Activated CD8-positive, alpha-beta memory T cell treated with anti-CD3 and anti-CD28 coated beads for 48 hours (primary cell): ENCODE measurements at places on chromosomes 4 and X.

GRCh38 chr4:89509708-89510281 is 202.2 kb upstream of the GPRIN3 start:
- no peak for DNase-seq

DNA sequence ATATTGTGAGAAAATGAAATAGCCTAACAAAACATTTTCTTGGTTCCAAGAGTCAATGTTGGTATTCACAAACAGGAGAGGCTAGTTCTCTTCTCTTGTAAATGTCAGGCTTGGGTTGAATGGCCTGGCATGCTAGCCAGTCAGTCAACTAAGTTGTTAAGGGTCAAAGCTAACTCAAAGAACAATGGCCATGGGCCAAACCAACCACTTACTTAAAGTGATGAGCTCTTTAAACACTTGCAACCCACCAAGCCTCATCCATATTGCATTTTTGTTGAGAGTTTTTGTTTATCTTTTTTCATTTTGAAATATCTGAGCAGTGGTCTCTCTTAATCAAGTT is 394.5 kb downstream of the RAB28 start:
- DNase-seq: no peak

DNA sequence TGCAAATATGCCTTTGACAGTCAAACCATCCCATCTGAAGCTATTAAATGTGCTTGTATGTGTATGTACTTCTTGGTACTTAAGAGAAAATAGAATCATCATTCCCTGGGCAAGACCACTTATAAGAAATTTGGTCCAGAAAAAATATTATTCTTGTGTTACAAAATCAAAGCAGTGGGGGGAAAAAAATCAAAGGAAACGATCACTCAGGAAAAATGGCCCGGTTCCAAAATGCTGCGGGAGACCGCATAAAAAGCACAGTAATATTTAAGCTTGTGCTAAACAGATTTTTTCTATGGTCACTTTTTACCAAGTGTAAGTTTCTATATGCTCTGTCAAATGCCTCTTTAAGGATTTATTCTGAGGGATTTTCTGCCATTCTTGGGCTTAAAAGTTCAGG is 36.1 kb downstream of the RAI2 start:
- no peak for DNase-seq

GRCh38 chr4:52407545-52407944 is 251.6 kb downstream of the USP46 start:
- no peak for DNase-seq

DNA sequence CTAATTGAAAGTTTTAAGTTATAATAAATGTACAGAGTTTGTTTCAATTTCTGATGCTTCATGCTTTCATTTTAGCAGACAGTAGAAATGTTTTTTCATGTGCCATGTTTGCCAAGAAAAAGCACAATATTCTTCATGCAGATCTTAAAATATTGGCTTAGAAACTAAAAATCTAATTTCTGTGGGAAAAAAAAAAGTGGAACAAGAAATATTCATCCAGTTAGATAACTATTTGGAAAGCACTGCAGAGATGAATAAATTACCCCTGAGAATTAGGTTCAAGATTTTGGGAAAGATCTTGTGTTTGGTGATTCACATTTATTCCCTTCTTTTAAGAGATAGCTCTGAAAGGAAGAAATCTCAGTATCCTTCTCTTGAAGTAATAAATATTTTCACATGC is 912.5 kb downstream of the C4orf33 start:
- DNase-seq: no peak

DNA sequence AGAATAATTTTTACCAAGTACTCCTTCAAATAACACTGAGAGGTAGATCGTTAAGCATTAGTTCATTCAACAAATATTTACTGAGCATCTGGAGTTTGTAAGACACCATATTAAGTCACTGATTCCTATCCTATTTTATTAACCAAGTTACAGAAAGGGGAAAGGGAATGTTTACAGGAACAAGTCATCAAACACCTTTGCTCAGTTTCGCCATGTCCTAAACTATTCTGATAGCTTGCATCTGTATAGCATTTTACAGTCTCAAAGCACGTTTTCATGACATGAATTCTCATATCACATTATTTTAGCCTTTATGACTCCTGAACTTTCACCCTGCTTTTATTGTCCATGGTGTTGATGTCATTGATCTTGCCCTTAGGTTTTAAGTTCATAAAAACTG is 89.2 kb downstream of the AREG start:
- DNase-seq: no peak

DNA sequence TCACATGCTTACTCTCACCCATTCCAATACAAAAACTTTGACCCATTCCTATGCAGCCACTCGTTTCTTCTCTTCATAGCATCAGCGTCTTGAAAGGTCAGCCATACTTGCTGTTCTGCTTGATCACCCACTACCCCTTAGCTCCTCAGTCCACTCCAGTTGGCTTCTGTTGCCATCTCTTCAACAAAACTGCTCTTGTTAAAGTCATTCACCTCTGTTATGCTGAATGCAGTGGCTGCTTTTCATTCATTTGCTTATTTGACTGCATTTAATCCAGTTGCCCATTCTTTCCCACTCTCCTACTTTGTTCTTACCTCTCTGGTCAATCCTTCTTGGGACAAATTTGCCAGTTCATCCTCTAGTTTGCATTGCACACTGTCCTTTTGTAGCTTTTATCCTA is 24.9 kb downstream of the CEP135 start:
- DNase-seq: no peak

DNA sequence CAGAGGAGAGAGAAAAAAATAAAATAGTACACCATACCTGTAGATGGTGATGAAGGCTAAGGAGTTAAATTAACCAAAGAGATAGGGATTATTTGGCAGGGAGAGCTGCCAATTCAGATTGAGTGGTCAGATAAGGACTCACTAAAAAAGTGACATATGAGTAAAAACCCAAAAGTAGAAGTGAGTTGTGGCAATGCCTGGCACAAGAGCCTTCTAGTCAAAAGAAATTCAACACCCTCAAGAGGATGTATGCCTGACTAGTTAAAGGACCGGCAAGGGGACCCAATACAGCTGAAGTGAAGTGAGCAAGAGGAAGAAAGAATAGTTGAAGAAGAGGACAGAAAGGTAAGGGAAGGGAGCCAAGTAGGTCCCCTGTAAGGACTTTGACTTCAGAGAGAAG is 34.9 kb downstream of the ELF2 start:
- DNase-seq: no peak
